Type B pancreatic cell (in vitro differentiated cells): ENCODE measurements at places on chromosomes 1 and 21. TPM values are rescaled to one million over a fixed set of nuclear protein-coding genes. Genes with fewer than 3 reads are reported as not detected.

DNA sequence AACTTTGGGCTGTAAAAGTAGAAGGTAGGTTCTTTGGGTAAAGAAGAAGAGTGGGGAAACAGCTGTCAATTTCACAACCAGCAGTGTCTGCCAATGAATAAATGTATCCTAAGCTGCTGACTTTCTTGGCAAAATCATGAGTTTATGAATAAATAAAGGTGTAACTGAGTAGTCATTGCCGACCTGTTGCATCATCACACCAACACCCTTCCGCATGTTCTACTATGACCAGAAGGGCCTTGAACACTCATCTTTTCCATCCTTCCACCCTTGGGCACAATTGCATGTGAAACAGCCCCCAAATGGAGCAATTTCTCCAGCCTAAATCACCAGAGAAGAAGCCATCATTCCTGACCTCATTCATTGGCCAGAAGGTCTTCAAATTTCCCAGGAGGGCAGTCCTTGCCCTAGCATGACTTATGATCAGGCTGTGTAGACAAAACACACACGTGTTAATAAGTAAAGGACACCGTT lies 31.2 kb upstream of the QSOX1 start:
- peaks cover 4% of the 10 kb centered on the region for H3K27me3 ChIP-seq
- H3K4me1 ChIP-seq = peaks cover 6% of the 10 kb centered on the region
- H3K36me3 ChIP-seq = no peaks in the 10 kb centered on the region
- DNase-seq = no peak
- H3K4me3 ChIP-seq = no peak overlapping the region

GRCh38 chr1:99456536-99456935 lies 189.4 kb upstream of the PALMD start:
- H3K4me1 ChIP-seq = no peaks in the 10 kb centered on the region
- no peak overlapping the region for H3K27ac ChIP-seq
- no peaks in the 10 kb centered on the region for H3K27me3 ChIP-seq
- H3K36me3 ChIP-seq = no peaks in the 10 kb centered on the region
- H3K4me3 ChIP-seq = no peak overlapping the region

Gene BRINP2
- total RNA-seq = 22.7 and 23.7 TPM in 2 replicates

DNA sequence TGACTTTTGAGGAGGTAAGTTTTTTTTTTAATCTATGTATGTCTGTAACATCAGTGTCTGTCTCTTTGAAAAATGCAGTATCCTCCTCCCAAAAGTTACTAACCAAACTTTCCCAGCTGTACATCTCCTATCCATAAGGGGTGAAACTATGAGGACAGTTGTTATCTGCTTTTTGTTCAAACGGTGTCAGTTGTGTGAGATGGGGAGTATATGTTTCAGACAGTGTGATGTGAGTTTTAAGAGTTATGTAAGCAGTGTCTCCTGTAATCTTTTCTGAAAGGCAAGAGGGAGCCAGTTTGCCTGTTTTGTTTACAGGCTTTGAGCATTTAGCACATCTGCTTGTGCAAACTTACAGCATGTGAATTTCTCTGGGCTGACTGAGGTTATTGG lies 34.8 kb upstream of the CACYBP start:
- DNase-seq = no peak
- H3K27ac ChIP-seq = peak overlapping the region; percentile 95
- H3K36me3 ChIP-seq = no peaks in the 10 kb centered on the region
- H3K4me1 ChIP-seq = peaks cover 44% of the 10 kb centered on the region
- peak overlapping the region; percentile 79 for H3K4me3 ChIP-seq

Gene NAV1
- 38.1 and 44.9 TPM in 2 replicates for total RNA-seq
